ENCODE measurements at places on chromosomes 16 and 17.
A peak's percentile ranks its signal among the peaks of the same experiment; 100 is the strongest.

DNA sequence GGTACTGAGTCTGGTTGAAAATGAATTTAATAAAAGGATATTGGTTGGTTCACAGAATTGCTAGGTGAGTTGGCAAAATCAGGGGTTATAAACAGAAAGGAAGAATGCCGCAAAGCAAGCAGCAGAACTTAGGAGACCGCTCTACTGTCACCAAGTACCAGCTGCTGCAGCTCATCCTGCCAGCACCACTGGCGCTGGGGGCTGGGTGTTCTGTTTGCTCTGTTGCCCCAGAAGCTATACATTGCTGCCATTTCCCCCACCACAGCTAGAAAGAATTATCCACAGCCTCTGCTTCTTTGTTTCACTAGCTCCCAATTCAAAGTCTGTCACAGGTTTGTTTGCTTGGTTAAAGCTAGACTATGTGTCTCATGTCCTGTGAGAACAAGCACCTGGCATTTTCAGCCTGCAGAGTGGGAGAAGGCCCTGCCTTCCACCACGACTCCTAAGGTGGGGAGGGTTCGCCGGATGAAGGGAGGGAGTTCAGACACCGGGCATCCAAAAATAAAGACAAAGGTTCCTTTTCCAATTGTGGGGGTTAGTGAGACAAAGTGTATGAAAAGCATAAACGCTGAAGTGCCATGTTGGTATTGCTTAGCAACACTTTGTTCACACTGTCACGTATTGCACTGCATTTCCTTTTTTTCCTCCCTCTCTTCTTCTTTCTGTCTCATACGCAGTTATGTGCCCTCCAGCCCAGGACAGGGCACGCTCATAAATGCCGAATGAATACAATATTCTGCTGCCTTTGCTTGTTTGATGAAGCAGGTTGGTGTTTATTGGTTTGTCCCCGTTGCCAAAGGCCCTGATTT is 9.6 kb upstream of the CPD start:
- DNase-seq = no peak

DNA sequence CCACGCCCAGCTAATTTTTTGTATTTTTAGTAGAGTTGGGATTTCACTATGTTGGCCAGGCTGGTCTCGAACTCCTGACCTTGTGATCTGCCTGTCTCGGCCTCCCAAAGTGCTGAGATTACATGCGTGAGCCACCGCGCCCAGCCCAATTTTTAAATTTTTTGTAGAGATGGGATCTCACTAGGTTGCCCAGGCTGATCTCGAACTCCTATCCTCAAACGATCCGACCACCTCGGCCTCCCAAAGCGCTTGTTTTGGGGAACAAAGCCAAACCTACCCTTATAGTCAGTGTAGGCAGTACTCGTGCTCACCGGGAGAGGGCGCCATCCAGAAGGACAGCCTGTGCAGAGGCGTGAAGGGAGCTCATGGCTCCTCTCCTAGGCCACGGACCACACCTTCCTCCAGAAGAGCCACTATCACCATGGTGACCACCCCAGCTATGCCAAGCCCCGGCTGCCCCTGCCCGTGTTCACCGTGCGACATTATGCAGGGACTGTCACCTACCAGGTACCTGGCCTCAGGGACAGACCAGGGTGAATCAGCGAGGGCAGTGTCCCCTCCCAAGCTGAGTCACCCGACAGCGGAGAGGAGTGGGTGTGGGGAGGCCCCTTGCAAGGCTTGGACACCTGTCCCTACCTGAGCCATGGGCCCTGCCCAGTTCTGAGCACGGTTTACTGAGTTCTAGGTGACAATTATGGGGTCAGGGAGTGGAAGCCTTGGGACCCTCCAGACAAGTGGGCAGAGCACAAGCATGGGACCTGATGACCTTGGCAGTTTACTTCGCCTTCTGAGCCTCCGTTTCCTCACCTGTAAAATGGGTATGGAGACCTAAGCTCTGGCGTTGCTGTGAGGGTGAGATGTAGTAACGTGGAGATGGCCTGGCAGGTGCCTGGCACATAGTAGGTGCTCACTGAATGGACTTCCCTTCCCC is 13.7 kb downstream of the MYO15B start:
- DNase-seq = no peak

GRCh38 chr17:48842746-48843145 is 11.9 kb downstream of the CALCOCO2 start:
- DNase-seq = no peak

DNA sequence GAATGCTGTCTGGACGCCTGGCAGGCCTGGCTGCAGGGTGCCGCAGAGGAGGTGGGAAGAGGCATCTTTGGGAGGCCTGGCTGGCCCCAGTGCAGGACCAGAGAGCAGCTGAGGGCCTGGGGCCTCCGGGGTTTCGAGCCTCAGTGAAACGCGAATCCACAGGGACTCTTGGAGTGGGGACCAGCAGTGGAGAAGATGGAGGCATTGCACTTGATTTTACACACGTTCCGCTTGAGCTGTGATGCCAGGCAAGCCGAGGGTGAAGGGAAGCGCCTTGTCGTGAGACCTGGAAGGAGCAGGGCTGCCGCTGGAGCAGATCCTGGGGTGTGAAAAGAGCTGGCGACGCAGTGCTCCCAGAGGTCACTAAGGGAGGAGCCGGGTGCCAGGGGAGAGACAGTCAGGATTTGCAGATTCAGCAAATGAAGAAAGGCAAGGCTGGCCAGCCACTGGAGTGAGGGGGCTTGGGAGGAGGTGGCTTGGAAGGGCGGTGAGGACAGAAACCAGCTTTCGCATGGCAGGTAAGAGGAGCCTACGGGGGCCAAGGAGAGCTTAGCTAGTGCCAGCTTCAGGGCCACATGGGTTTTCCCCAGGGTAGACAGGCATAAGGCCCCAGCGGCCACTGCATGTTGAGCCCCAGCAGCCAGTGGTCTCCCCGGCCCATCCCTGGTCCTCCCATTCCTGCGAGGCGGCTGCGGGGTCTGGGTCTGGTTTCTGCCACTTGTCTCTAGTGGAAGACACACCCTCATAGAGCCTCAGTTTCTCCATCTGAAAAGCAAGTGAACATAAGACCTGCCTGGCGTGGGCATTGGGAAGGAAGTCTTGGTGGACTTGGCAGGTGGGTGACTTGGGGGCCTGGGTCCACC is 175.2 kb upstream of the CHMP6 start:
- no peak for DNase-seq

DNA sequence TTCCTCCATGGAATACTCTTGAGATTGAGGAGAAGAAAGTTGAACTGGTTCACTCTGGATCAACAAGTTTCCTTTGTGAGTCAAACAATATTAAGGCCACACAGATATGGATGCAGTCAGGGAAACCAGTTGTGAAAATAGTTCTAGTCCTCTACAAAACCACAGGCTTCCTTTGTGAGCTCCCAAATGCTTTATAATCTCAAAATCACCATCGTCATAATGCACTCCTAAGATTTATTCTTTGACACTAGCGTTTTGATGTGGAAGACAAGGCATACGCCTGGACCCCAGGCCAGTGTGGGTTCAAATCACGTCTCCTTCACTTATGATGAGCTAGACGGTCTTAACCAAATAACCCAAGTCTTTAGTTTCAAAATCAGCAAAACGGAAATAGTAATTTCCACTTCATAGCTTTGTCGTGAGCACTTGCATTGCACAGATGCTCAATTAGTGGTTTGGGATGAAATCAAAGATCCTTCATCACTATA is 142.6 kb downstream of the STX8 start:
- no peak for DNase-seq

- no peak for DNase-seq
These were observed 16.4 kb upstream of the ALOX15B start for GRCh38 chr17:8022360-8023003.

DNA sequence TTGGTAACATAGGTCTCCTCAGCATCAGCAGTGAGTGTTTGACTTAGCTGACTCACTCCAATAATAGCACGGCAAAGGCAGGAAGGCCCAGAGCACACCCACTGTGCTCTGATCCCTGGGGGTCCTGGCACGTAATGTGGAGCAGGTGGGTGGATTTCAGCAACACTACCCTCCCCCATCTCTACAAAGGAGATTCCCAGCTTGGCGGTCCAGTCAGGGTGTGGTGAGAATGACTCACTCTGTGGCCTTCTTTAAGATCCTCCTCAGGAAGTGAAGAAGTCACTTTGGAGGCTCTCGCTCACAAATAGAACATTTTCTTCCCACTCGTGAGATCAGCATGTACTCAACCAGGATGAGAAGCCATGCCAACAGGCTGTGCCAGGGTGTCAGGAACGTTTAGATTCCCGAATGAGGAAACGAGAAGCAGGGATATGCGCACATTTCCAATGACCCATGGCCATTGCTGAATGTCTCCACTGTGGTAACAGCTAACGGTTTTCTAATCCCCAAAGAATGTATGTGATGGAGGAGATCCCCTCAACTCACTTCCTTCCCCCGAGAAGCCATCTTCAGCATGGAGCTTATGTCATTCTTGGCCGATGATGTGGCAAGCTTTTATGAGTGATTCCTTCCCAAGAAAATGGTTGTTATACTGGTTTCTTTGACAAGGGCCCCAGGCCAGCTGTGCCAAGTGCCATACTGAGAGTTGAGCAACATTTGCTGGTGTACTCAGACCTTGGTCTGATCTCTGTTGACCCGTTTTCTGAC is 365.2 kb downstream of the C16orf95 start:
- peak; percentile 92 for DNase-seq

DNA sequence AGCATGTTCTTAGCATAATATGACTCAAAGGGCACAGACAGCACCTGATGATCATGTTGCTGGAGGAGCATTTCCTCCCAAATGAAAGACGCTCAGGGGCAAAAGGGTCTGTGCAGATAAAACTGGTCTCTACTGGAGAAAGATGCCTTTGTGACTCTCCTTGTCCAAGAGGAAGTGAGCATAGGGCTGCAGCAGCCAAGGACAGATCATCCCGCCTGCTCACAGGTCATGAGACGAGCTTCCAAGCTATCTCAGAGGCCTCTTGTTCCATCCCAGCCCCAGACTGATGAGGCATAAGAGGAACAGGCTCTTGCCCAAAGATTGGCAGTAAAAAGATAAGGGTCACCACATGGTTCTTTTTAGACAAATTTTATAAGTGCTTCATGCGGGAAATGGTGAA is 141.8 kb downstream of the KATNIP start:
- DNase-seq = no peak

GRCh38 chr17:57009737-57010445 is 32.0 kb downstream of the SCPEP1 start:
- peak; percentile 1 for DNase-seq

- no peak for DNase-seq
These were observed at the start of gene CCR7 for GRCh38 chr17:40564883-40565768. CCR7 (minus strand) TSS chr17:40565472; CDS start chr17:40565409, 63 bp downstream.

DNA sequence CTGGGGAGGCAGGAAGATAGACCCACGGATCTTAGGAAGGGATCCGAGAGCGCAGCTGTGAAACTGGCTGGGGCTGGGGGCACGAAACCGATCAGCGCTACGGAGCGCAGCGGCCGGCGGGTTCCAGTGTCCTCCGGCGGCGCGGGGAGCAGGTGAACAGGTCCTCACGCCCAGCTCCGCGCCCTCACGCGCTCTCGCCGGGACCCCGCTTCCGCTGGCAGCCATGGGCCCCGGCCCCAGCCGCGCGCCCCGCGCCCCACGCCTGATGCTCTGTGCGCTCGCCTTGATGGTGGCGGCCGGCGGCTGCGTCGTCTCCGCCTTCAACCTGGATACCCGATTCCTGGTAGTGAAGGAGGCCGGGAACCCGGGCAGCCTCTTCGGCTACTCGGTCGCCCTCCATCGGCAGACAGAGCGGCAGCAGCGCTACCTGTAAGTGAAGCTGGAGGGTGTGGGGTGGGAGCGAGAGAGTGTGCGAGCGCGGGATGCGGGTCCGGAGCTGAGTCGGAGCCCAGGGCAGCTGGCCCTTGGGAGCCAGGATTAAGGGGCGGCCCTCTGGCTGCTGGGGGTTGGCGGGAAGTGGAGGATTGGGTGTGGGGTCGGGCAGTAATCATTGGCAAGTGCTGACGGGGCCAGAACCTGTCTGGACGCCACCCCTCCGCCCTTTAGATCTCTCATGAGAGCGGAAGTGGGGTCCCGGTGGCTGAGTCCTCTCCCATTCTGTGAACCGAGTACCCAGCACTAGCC is 479 bp downstream of the ITGA3 start:
- DNase-seq = peak; percentile 82

DNA sequence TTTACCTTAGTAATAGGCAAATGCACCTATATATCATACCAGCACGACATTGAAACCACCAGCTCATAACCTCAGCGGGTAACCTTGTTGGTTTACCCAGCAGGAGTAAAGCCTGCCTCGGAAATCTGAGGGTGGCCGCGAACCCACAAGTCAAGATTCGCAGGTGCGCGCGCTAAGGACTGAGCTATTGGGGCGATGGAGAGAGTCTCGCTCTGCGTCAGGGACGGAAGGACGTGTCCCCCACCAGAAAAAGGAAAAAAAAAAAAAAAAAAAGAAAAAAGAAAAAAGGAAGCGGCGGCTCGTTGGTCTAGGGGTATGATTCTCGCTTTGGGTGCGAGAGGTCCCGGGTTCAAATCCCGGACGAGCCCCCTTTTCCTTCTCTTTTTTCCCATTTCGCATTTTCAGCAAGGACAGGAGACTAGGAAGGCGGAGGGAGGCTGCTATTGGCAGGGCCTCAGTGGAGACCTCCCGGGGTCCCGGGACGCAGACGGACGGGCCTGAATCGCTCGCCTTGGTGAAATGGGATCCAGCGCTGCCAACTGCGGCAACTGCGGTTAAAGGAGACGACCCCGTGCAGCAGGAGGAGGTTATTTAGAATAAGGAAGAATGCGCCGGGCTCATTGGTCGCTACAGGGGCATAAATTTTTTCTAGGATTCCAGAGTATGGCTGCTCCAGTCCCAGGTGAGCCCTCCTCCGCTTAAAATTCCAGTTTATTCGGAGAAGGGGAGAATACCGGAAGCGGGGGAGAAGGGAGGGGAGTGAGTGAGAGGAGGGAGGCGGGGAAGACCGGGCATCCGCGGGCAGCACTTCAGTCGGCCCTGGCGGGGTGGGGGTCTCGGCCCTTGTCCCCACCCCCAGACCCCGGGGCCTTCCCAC is at the start of gene OR1F1:
TSS of gene OR1F1 (plus strand) at position 407 of the 877 bp plus-strand sequence.
- peak; percentile 64 for DNase-seq

- no peak for DNase-seq
These were observed 4.9 kb downstream of the TMEM92 start for GRCh38 chr17:50279181-50279526.

DNA sequence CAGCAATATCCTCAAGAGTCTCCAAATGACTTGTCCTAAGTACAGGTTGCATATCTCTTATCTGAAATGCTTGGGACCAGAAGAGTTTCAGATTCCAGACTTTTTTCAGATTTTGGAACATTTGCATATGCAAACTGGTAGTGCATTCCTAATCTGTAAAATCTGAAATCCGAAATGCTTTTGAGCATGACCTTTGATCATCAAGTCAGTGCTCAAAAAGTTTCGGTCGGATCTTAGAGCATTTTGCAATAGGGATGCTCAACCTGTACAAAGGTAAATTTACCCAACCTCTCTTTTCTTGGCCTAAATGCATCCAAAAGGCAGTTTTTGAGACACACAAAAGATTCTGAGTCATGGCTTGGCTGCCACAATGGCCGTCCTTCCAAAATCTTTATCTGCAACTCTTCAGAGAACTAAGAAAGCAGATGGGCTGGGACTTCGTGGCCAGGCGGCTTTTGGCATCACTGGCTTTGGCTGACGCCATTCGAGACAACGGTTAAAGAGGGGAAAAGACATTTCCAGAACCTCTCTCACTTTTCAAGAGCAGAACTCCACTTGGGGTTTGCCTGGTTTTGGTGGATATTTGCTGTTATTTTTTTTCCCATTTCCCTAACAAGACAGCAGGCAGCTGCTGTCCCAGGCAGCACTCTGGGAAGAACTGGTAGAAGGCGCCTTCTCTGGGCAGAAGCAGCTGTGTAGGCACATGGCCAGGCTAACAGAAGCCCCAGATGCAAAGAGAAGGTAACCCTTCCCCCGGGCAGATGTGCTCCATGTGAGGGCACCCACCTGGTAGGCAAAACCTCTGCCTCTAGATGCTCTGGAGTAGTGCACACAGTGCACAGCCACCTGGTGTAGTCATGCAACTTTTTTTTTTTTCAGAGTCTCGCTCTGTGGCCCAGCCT is 8.9 kb downstream of the CPPED1 start:
- DNase-seq = no peak
